Activated CD8-positive, alpha-beta memory T cell treated with anti-CD3 and anti-CD28 coated beads for 1 hour (primary cell): ENCODE measurements at places on chromosomes 1 and 21.

GRCh38 chr21:44713130-44713529, 1.8 kb upstream of the TSPEAR start:
- DNase-seq, result no peak

DNA sequence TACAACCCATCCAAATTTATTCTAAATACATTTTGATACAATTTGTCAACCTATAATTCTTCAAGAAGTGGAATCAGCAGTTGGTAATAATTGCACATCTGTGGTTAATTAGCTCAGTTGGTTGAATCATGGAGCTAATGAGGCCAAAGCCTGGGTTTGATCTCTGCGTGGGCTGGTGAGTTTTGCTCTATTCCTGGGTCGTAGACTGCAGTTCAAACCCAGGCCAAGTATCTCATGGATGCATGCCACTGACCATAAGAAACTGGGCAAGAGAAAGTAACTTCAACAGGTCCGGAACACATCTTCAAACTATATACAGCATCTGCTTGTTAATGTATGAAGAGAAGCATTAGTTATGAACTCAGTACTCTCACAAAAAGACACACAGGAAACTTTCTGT, 779.7 kb downstream of the USP25 start:
- no peak for DNase-seq

GRCh38 chr21:45136927-45137611, 62.7 kb downstream of the ADARB1 start:
- peak; percentile 39 for DNase-seq

- no peak for DNase-seq
Measured at GRCh38 chr21:45539046-45539795, 3.0 kb downstream of the SLC19A1 start.

DNA sequence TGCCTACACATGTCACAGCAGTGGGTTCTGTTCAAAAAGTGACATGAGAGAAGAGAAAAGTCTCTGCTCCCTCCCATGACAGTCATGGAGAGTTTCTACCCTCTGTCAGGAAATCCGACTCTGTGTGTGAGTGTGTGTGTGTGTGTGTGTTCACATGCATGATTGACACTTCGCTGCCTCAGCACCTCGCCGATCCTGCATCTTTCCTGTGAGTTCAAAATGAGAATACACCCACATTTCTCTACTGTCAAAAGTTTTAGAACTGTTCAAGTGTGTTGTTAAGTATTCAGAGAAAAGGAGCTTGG, 46.2 kb upstream of the COX20 start:
- no peak for DNase-seq

- DNase-seq, result no peak
Measured at GRCh38 chr1:117633423-117633822, 27.6 kb downstream of the TENT5C start.

DNA sequence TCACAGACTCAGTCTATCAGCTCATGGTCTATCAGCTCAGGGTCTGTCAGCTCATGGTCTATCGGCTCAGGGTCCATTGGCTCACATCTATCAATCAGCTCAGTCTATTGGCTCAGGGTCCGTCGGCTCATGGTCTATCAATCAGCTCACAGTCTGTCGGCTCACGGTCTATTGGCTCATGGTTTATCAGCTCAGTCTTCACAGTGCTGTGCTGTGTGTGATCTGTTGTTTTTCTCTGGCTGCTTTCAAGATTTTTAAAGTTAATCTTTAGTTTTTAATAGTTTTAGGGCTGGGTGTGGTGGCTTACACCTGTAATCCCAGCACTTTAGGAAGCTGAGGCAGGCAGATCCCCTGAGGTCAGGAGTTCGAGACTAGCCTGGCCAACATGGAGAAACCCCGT, 14.4 kb downstream of the C1orf159 start:
- no peak for DNase-seq

- no peak for DNase-seq
Measured at GRCh38 chr1:205670611-205671430, 9.5 kb downstream of the SLC45A3 start.

DNA sequence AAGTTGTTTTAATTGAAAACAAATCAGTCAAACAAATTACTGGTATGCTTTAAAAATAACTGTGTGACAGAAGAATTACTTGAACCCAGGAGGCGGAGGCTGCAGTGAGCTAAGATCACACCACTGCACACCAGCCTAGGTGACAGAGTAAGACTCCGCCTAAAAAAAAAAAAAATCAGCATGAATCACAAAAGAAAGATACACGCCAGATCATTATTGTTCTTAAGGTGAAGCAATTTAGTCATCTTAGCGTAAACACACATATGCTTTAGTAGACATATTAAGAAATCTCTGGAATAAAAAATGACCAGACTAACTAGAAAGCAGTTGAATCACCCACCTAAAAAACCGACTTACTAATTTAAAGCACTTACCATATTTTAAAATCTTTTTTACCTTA, 20.2 kb downstream of the RERE start:
- DNase-seq, result no peak

DNA sequence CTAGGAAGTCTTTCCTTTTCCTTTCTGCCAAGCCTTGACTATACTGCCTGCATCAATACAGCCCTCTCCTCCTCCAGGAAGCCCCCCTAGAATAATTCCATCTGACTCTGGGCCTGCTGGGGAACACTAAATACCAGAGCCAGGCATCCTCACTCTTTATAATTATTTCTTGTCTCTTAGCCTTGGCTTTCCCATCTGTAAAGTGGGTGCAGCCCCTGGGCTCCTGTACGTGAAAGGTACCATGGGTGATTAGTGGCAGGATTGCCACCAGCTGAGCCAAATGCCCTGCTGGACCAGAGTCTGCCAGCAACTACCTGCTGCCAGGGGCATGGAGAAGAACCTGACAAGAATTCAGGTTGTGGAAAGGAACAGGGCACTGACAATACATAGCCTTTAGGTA, 58.7 kb downstream of the LGR6 start:
- DNase-seq, result no peak

DNA sequence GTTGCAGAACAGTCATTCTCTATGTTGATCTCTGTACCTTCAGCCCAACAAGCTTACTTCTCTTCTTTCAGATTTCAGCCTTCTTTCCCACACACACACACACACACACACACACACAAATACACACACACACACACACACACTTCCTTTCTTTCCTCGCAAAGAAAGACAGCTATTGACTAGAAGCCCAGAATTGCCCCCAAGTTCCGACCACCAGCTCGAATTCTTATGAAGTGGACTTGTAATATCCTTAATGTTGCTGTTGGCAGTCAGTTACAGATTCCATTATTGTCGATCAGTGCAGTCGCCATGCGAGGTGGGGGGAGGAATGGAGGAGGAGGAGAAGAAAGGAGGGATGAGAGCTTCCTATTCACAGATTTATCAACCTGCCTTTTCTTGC, 125.5 kb downstream of the CLEC20A start:
- no peak for DNase-seq

- DNase-seq, result no peak
Measured at GRCh38 chr1:17194133-17194475, 10.8 kb upstream of the PADI1 start.

DNA sequence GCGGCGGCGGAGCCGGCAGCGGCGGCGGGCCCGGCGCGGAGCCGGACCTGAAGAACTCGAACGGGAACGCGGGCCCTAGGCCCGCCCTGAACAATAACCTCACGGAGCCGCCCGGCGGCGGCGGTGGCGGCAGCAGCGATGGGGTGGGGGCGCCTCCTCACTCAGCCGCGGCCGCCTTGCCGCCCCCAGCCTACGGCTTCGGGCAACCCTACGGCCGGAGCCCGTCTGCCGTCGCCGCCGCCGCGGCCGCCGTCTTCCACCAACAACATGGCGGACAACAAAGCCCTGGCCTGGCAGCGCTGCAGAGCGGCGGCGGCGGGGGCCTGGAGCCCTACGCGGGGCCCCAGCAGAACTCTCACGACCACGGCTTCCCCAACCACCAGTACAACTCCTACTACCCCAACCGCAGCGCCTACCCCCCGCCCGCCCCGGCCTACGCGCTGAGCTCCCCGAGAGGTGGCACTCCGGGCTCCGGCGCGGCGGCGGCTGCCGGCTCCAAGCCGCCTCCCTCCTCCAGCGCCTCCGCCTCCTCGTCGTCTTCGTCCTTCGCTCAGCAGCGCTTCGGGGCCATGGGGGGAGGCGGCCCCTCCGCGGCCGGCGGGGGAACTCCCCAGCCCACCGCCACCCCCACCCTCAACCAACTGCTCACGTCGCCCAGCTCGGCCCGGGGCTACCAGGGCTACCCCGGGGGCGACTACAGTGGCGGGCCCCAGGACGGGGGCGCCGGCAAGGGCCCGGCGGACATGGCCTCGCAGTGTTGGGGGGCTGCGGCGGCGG, 1.0 kb downstream of the ARID1A start:
- no peak for DNase-seq

- no peak for DNase-seq
Measured at GRCh38 chr1:77704736-77705135, 22.3 kb upstream of the ZZZ3 start.

DNA sequence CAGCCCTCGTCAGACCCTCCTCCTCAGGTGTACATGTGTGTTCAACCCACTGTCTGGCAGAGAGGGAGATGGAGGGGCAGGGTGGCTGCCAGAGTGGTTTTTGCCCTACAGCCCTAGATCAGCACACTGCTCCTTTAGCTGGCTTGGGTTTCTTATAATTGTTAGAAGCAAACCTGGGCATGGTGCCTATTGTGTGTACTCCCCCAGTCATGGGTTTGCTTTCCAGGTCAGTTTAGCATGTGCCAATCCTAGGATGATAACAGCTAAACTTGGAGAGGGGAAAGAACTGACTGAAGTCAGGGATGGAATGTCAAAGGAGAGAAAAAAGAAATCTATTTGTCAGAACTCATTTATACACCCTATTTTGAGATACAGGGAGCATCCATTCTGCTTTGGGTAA, 63.3 kb downstream of the UCK2 start:
- no peak for DNase-seq

- no peak for DNase-seq
Measured at GRCh38 chr1:185534801-185535200, 199.4 kb upstream of the HMCN1 start.

DNA sequence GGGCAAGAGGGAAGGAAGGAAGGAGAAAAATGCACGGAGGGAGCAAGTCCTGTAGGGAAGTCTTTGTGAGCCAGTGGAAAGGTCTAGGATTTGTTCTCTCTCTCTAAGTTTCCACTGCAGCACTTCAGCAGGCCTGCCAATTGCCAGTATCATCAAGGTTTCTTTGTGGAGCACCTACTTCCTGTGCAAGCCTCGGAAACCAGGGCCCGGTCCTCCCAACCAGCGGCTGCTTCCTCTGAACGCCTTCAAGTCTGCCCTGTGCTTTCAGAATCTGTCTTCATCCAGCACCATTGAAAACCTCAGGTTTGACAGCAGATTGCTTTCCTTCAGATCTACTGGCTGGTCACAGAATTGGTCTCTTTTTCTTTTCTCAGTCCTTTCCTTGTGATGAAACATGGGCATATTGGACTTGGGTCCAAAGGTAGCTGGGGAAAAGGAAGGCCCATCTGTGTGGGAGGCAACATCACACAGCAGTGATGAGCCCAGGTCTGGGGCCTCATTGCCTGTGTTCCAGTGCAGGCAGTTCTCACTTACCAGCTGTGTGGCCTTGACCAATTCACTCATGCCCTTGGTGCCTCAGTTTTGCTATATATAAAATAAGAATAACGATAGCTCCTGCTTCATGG, 144.5 kb downstream of the SEC16B start:
- DNase-seq, result no peak

DNA sequence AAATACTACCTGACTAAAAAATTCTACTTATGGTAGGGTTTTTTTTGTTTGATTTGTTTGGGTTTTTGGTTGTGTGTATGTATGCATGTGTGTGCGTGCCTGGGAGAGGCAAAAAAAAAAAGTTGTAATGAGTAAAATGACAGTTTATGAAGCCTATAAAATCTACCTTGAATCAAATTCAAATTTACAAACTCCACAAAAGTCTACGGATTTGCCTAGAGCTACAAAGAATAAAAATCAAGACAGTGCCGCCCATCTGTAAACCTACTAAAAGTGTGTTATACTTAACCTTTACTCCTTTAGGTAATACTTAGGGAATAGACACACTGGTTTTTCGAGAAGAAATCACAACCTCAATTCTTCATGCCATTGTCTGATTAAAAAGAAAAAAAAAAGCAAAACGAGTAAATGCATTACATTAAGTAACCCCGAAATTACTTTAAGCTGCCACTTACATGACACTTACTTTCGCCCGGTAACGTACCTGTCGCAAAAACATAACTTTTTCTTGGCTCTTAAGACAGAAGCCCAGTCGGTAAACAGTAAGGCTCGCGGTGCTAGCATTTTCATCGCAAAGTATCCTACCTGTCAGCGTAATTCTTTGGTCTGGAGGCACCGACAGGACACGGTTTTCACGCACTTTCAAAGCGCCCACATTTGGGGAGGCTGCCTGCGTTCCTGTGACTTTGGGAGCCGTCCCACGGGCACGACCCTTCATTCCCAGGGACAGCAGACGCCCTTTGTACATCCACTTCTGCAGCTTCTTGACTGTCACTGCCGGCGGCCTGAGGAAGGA, 951 bp downstream of the SYDE2 start:
- no peak for DNase-seq

DNA sequence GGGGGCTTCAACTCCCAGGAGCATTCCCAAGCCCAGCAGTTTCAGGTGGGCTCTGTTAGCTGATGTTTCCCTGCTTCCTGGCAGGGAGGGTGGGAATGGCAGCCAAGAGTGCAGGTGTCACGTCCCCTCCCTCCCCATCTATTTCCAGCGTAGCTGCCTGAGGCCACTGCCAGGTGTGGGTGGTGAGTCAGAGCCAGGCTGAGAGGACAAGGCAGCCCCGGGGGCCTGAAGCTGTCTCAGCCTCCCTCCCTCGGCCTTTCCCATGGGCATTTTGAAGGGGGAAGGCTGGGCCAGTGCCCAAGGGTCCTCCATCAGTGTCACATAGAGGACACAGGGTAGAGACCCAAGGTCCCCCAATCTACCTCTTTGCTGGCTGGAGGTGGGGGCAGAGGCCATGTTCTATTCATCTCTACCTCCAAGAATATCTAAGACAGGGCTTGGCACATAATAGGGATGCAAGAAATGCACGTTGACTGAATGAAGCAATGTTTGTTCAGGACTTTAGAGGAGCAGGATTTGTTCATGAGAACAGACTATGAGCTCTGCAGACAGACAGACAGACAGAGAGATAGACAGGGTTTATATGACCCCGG, 34.4 kb upstream of the ID3 start:
- no peak for DNase-seq

GRCh38 chr21:27035791-27036190, 68.9 kb upstream of the ADAMTS5 start:
- DNase-seq, result no peak

DNA sequence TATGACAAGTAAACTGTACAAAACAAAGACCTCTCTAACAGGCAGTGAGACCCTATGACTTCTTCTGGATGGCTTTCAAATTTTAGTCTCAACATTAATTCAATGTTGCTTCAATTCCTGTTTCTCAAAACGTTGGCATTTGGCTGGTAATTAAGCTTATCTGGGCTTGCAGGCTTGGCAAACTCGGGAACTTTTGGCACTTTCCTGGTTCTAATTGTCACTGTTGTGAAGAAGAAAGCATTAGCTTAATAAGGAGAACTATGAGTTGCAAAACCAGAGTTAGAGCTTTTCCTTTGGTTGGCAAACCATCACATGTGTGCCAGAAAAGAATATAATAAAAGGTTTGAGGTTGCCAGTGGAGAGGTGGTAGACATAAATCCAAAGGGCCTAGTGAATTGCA, 698.3 kb downstream of the LRRIQ3 start:
- DNase-seq, result no peak

GRCh38 chr1:239387304-239388158, 1.2 kb downstream of the CHRM3 start:
- DNase-seq, result no peak
